WTC11 (cell line): ENCODE measurements at places on chromosomes 11 and 22. TPM values are rescaled to one million over a fixed set of nuclear protein-coding genes. Genes with fewer than 3 reads are reported as not detected.

The INCENP gene
- total RNA-seq = 125 to 158 TPM (median 126 TPM) in 3 replicates

The KCNJ5 gene
- total RNA-seq = 0.09 to 0.23 TPM (median 0.22 TPM) in 3 replicates

The CYP2D6 gene
- total RNA-seq = 1.4 to 1.7 TPM (median 1.6 TPM) in 3 replicates

GRCh38 chr11:117877120-117877784 is 794 bp upstream of the FXYD6 start:
- H3K27me3 ChIP-seq = peaks cover 82% of the 10 kb centered on the region
- peaks cover 37% of the 10 kb centered on the region for H3K4me1 ChIP-seq
- peak overlapping the region; percentile 80 for H3K4me3 ChIP-seq
- H3K36me3 ChIP-seq = no peaks in the 10 kb centered on the region

DNA sequence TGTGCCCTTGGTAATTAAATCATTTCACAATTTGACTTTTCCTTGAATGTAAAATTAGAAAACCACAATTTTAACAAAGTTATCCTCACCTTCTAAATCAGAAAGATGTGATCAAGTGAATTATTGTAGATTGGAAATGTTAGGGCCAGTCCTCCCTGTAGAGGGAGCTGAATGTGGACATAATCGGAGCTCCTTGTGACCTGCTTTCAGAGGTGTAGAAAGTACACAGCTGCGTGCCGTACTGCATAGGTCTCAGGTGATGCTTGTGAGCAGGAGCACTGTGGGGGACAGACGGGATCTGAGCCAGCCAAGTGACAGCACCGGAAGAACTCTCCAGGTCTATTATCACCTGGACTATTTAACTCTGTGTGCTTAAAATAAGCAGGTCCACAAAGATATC is 338.0 kb downstream of the AASDHPPT start:
- peaks cover 8% of the 10 kb centered on the region for H3K4me1 ChIP-seq
- no peaks in the 10 kb centered on the region for H3K36me3 ChIP-seq
- H3K27ac ChIP-seq = no peak overlapping the region
- no peaks in the 10 kb centered on the region; the same call in 1 of the 2 replicates for H3K27me3 ChIP-seq
- H3K4me3 ChIP-seq = no peak overlapping the region

DNA sequence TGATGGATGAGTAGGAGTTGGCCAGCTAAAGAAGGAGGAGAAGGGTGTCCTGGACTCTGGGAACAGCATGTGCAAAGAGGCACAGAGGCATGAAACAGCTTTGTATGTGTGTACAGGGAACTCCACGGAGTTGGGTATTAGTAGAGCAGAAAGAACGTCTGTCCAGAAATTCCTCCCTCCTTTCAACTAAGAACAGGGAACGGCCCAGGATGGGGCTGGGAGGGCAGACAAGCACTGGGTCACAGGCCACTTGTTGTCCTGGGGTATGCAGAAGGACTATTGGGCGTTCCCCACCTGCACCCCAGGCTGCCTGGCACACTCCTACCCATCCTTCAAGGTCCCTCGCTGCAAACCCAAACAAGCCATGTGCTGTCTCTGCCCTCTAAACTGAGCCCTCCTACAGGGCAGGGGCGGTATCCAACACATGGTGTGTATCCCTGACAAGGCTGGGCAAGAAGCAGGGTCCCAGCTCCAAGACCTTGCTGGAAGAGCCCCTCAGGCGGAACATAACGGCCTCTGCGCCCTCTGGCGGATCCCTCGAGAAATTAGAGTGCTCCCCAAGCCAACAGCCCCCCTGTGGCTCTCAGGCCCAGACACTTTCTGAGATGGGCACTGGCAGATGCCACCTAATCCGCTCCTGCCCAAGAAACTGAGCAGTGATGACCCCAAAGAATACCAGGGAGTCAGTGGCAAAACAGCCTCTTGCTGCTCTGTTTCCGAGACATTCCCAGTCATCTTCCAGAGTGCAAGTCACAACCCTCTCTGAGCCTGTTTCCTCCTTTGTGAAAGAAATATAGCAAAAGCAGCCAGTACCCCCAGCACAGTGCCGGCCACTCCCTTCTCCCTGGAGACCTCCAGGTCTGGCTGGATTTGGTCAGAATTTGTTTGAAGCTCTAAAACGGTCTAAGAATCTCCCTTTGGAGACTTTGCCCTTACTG is 1.6 kb upstream of the ELFN2 start:
- H3K27ac ChIP-seq = no peak overlapping the region
- no peaks in the 10 kb centered on the region for H3K36me3 ChIP-seq
- H3K4me3 ChIP-seq = peak overlapping the region; percentile 47
- peaks cover 50% of the 10 kb centered on the region for H3K27me3 ChIP-seq
- peaks cover 14% of the 10 kb centered on the region for H3K4me1 ChIP-seq

- H3K27ac ChIP-seq = no peak overlapping the region
- H3K4me3 ChIP-seq = no peak overlapping the region
Observed at GRCh38 chr11:70854201-70854600, 398.2 kb downstream of the SHANK2 start.

GRCh38 chr11:44852159-44852747 is 98.4 kb downstream of the TP53I11 start:
- H3K27ac ChIP-seq = no peak overlapping the region
- H3K4me1 ChIP-seq = peaks cover 40% of the 10 kb centered on the region
- H3K27me3 ChIP-seq = peaks cover 2% of the 10 kb centered on the region; the same call in 1 of the 2 replicates
- no peak for DNase-seq
- H3K36me3 ChIP-seq = peaks cover 3% of the 10 kb centered on the region; the same call in 1 of the 2 replicates

The MUC6 gene
- 0.05 to 0.13 TPM (median 0.07 TPM) in 3 replicates for total RNA-seq

DNA sequence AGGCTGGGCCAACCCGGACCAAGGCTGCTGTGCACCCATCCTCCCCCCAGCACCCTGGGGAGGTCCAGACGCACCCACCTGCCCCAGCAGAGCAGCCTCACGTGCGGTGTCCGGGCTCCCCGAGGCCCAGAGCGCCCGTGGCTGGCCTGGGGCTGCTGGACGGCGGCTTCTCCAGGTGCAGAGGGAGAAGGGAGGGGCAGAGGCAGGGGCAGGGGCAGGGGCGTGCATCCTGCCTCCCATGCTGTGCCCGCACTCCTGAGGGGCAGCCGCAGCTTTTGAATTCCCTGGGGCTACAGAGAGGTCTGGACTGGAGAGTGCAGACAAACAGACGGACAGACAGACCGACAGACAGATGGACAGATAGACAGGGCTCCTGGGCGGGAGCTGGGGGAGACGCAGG is 83.6 kb upstream of the PRR5 start:
- peaks cover 4% of the 10 kb centered on the region for H3K36me3 ChIP-seq
- H3K27me3 ChIP-seq = peaks cover 20% of the 10 kb centered on the region
- no peak for DNase-seq
- H3K27ac ChIP-seq = no peak overlapping the region
- H3K4me3 ChIP-seq = no peak overlapping the region
- H3K4me1 ChIP-seq = peaks cover 2% of the 10 kb centered on the region; the same call in 1 of the 2 replicates

DNA sequence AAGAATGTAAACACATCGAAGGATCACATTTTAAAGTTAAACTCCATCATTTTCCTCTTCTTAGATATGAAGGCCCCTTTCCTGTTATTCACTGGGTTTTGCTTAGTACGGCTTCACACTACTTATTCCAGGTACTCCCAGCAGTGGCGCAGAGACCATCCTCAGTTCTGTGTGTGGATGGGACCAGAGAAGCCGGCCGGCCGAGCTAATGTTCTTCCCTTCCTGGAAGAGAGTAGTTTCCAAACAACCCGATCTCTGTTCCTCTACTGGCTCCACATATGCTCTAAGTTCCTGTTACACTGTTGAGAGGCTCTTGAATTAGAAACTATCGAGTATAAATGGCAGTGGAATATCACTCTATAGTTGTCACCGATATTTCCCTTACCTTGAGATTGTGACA is 684 bp upstream of the NFRKB start:
- peak overlapping the region; percentile 72 for H3K4me3 ChIP-seq

- no peak overlapping the region for H3K27ac ChIP-seq
- peaks cover 26% of the 10 kb centered on the region for H3K36me3 ChIP-seq
- DNase-seq = peak; percentile 62
- H3K27me3 ChIP-seq = no peaks in the 10 kb centered on the region; the same call in 1 of the 2 replicates
- H3K4me3 ChIP-seq = no peak overlapping the region
- H3K4me1 ChIP-seq = peaks cover 34% of the 10 kb centered on the region
Observed at GRCh38 chr11:132858223-132858622, 674.1 kb downstream of the OPCML start.

The CCDC89 gene
- total RNA-seq = not detected in 3 replicates

DNA sequence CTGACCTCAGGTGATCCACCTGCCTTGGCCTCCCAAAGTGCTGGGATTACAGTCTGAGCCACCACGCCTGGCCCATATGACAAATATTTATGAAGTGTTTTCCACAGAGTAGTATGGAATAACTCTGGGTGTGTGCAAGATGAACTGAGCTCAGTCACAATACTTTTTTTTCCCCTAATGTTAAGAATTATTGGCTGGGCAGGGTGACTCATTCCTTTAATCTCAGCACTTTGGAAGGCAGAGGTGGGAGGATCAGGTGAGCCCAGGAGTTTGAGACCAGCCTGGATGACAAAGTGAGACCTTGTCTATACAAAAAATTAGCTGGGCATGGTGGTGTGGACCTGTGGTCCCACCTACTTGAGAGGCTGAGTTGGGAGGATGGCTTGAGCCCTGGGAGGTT is 6.4 kb downstream of the PTPRJ start:
- peaks cover 3% of the 10 kb centered on the region; the same call in 1 of the 2 replicates for H3K27me3 ChIP-seq
- H3K36me3 ChIP-seq = peaks cover 3% of the 10 kb centered on the region; the same call in 1 of the 2 replicates
- peaks cover 49% of the 10 kb centered on the region for H3K4me1 ChIP-seq
- H3K27ac ChIP-seq = peak overlapping the region; percentile 31; the same call in 1 of the 2 replicates

GRCh38 chr11:71204748-71205664 is 47.4 kb downstream of the SHANK2 start:
- H3K4me3 ChIP-seq = no peak overlapping the region
- no peak for DNase-seq

The CHEK2 gene
- total RNA-seq = 120 to 126 TPM (median 124 TPM) in 3 replicates

The GAL3ST3 gene
- total RNA-seq = 21.3 to 22.6 TPM (median 21.6 TPM) in 3 replicates

DNA sequence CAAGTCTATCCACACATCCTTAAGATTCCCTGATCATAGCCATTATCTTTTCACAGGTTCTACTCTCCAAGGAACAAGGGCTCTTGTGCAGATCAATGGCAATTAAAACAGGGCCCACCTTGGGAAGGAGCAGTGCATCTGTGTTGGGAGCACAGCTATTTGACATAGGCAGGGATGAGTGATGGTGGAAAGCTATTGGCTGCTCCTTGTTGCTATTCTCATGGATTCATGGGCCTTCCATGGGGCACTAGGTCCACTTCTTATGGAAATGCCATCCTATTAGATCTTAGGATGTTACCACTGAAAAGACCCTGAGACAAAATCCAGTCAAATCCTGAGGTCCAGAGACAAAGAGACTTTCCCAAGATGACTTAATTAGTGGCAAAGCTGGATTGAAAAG is 148.6 kb upstream of the MTNR1B start:
- H3K27me3 ChIP-seq = no peaks in the 10 kb centered on the region; the same call in 1 of the 2 replicates
- no peak for DNase-seq

GRCh38 chr22:24077416-24077815 is 66.3 kb downstream of the CABIN1 start:
- H3K27me3 ChIP-seq = no peaks in the 10 kb centered on the region
- H3K27ac ChIP-seq = no peak overlapping the region
- no peaks in the 10 kb centered on the region for H3K4me1 ChIP-seq
- peaks cover 29% of the 10 kb centered on the region for H3K36me3 ChIP-seq
- no peak overlapping the region for H3K4me3 ChIP-seq
- no peak for DNase-seq

The BIK gene
- total RNA-seq = 3.0 to 3.9 TPM (median 3.2 TPM) in 3 replicates

DNA sequence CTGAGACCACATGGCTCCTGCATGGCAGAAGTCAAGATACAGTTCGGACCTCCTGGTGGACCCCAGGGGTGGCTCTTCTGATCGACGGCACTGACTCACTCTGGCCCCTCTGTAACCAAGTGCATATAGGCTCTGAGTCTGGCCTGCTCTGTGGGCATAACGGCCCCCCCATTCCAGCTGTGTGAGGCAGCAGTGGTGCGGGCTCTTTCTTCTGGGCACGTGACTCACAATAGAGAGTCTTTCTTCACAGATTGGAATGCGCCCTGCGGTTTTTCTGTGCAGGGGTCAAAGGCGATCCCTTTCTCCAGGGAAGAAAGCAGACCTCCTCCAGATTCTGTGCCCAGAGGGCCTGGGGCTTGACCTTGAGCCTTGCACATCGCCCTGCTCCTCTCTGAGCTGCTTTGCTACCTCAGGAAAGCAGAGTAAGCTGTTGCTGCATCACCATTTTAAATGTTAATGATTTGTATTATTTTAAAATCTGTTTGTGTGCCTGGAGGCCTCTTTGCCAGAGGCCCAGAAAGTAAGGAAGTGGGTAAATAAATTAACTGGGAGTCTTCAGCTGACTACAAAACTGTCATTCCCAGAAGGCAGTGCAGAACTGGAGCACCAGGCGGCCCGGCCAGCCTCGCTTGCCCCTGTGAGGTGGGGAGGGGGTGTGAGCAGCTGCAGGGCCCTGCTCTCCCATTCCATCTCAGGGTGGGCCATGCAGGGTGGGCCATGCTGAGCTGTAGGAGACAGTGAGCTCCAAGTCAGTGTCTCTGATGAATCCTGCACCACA is 199.0 kb downstream of the GRIK4 start:
- DNase-seq = peak; percentile 60
- peaks cover 1% of the 10 kb centered on the region; the same call in 1 of the 2 replicates for H3K36me3 ChIP-seq
- H3K4me1 ChIP-seq = peaks cover 38% of the 10 kb centered on the region
- no peak overlapping the region; the same call in 1 of the 2 replicates for H3K27ac ChIP-seq

The KRTAP5-8 gene
- not detected in 3 replicates for total RNA-seq

- H3K4me1 ChIP-seq = peaks cover 47% of the 10 kb centered on the region
- H3K27me3 ChIP-seq = peaks cover 14% of the 10 kb centered on the region
- H3K27ac ChIP-seq = no peak overlapping the region
- H3K36me3 ChIP-seq = no peaks in the 10 kb centered on the region
Observed at GRCh38 chr22:30187094-30187493, 59.5 kb downstream of the LIF start.

DNA sequence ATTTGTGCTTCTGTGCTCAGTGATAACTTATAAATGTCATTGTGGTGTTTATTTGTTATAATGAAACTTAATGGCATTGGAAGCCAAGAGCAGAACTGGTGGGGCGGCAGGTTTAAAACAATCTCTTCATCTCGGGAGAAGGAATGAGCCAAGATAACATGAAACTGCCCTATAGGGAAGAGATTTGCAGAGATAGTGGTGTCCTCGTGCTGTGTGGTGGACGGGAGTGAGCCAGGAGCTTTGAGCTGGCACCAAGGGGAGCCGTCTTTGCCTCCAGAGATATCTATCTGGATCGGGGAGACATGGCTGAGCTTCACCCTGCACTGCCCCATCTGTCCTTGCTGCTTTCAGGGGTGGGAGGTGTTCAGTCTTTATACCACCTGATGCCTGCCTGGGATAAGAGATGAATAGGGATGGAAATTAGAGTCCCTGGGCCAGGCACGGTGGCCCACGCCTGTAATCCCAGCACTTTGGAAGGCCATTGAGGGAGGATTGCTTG is 189.6 kb downstream of the ST3GAL4 start:
- H3K4me3 ChIP-seq = no peak overlapping the region
- DNase-seq = no peak

DNA sequence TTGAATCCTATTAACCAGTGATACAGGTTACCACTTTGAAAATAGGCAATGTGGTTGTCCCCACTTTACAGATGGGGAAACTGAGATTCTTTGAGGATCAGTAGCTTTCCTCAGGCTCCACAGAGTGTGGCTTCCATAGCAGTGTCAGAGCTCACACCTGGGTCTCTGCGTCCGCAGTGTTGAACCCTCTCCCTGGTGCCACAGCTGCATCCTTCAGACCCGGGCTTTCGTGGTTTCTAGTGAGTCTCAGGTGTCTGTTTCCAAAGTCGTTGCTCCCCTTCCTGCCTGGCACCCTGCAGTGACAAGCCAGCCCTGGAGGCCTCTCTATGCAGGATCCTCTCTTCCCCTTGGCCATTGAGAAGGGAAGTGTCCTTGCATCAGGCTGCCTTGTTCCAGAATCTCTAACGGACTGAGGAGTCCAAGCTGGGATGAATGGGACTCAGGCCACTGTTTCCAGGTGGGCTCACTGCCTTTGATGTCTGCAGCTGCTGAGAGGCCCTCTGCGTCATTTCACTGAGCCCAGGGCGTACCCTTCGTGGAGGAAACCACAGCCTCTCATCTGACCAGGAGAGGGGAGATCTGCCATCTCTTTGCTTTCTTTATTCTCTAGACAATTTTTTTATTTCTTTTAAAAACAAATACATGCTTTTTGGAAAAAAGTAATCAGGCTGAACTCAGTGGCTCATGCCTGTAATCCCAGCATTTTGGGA is 48.4 kb upstream of the MICAL2 start:
- H3K4me1 ChIP-seq = peaks cover 11% of the 10 kb centered on the region
- no peak overlapping the region for H3K27ac ChIP-seq
- H3K4me3 ChIP-seq = no peak overlapping the region
- no peaks in the 10 kb centered on the region; the same call in 1 of the 2 replicates for H3K27me3 ChIP-seq
